ENCODE measurements at places on chromosomes 13 and 19. TPM values are rescaled to one million over a fixed set of nuclear protein-coding genes. Genes with fewer than 3 reads are reported as not detected.

IRS2 gene
- total RNA-seq = 27.1 TPM

LRRC8E gene
- 5.9 TPM for total RNA-seq

NANOS3 gene
- total RNA-seq = not detected

GNA15 gene
- total RNA-seq = 18.6 TPM

PSG6 gene
- total RNA-seq = not detected

UPK1A gene
- total RNA-seq = not detected

SHISA7 gene
- total RNA-seq = 0.03 TPM

OVOL3 gene
- not detected for total RNA-seq

MICOS13 gene
- 26.6 TPM for total RNA-seq

PAN3 gene
- total RNA-seq = 32.9 TPM

TTC9B gene
- not detected for total RNA-seq

DNA sequence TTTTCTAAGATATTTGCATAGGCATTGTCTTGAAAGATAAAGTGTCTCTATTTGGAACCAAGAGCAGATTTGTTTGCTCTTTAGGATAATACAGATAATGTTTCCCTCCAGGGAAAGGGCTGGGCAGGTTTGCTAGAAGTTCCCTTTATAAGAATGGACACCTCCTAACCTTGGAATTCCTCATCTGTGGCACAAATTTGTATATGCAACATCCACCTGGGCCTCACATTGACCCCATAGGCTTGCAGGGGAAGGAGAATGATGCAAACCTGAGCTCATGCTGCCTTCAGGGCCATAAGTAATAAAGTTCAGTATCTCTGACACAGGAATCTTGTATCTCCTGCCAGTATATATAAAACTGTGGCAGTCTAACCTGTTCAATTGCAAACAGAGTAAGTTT, 508.4 kb upstream of the MIR17HG start:
- DNase-seq = no peak

GRCh38 chr13:85661675-85662074, 137.5 kb downstream of the SLITRK6 start:
- no peak for DNase-seq

- no peak for DNase-seq
These were observed 32.4 kb downstream of the PAK4 start for GRCh38 chr19:39157997-39158389.

DNA sequence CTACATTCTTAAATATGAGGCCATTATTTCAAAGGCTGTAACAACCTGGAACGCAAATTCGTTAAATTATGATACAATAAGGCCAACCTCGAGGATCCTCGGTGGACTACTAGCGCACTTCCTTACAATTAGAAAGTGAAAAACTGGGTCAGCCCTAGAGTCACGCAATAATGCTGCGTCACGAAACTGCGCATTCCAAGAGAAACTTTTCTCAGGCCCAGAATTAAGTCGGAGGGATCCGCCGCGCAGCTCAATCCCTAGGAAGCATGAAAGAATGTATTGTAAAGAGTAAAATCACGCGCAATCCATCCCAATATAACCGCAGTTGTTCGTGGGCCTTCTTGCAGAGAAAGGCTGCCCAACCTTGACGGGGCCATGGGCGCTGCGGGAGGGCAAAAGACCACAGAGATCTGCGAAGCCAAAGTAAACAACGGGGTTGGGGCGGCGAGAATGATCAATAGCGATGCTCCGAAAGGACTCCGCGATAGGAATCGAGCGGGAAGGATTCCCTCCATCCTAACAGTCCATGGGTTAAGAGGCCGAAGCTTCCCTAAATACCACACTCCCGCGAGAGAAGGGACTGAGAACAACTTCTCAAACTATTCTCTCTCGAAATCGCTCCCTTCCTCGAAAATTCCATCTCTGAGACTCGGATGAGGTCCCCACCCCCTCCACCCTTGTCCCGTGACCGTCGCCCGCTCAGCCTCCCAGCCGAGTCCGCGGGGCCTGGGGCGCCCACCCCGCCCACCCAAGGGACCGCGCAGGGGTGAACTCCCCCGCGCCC, 564 bp downstream of the SPART start:
- peak; percentile 91 for DNase-seq

GRCh38 chr13:110303644-110304043, 3.3 kb downstream of the COL4A1 start:
- no peak for DNase-seq

GRCh38 chr19:44807652-44808462, 1.0 kb upstream of the BCAM start:
- DNase-seq = peak; percentile 82

GRCh38 chr13:51091839-51092238, 19.2 kb downstream of the C13orf42 start:
- DNase-seq = no peak

GRCh38 chr19:45249261-45250033, 1.6 kb upstream of the MARK4 start:
- DNase-seq = no peak

DNA sequence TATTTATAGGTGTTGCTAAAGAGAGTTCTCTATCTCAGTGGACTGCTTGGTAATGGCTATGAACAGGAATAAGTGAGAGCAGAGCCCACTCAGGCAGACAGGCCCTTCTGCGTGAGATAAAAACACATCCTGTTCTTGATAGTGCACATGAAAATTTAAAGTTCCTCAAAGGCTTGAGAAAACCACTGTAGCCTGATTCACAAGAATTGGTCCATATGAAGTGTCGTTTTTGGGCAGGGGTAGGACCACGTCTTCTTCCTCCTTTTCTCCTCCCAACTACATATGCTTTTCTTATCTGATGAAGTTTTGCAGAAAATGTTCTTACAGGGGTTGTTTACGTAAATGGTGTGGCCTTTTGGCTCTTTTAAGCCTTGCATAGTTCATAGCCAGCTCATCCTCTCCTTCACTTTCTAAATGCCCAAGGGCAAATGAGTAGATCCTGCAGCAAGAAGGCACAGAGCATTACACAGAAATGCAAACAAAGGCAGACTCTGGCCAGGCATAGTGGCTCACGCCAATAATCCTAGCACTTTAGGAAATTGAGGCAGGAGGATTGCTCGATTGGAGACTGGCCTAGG, 53.8 kb downstream of the RNF6 start:
- no peak for DNase-seq

GRCh38 chr19:36151144-36152018, 866 bp downstream of the COX7A1 start:
- DNase-seq = peak; percentile 86

GRCh38 chr19:17294051-17294891, 9.0 kb downstream of the ABHD8 start:
- DNase-seq = no peak

- DNase-seq = peak; percentile 98
These were observed at the start of gene U2AF2 for GRCh38 chr19:55654868-55655647. TSS of gene U2AF2 (plus strand) at chr19:55655035. CDS start at chr19:55655105, 70 bp downstream.

DNA sequence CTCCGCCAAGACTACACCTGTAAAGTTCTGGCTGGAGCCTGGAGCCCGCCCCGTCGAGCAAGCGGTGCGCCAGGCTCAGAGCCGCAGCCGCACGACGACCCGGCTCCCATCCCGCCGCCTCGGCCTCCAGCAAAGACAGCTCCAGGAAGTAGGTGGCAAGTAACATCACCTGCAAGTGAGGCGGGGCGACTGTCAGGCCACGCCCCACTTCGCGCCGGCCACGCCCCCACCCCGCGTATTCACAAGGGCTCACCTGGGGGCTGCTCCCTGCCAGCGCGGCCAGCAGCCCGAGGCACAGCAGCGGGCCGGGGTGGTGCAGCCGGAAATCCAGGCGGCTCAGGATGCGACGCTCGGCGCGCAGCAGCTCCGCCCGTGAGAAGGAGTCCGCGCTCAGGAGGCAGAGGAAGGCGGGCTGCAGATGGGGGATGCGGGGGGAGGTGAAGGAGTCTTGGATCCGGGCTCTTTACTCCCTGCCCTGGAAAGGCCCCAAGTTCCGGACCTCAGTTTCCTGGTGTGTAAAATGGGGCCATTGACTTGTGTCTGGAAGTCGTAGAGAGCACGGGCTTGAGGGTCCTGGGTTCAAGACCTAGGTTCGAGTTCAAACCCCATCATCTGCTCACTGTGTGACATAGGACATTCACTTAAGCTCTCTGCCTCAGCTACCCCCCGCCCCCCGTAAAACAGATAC, 3.2 kb downstream of the CCNP start:
- DNase-seq = no peak

DNA sequence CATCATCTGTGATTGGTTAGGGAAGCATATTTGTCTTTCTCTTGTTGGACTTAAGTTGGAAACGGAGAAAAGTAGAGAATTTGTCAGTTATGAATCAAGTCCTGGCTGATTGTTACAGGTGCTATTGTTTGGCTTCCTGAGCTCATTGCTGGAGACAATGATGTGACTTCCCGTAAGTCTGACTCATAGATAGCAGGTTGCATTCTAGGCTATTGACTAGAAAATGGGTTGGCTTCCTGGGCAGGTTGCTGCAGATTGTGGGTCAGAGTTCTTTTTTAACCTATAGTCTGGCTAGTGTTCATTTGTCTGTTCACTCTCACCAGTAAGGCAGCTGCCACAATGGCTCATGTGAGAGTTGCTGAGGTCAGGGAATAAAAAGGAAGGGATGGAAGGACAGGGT, 101.5 kb downstream of the CCNA1 start:
- no peak for DNase-seq
